ENCODE measurements at places on chromosomes 5 and 9.
A peak's percentile ranks its signal among the peaks of the same experiment; 100 is the strongest.

DNA sequence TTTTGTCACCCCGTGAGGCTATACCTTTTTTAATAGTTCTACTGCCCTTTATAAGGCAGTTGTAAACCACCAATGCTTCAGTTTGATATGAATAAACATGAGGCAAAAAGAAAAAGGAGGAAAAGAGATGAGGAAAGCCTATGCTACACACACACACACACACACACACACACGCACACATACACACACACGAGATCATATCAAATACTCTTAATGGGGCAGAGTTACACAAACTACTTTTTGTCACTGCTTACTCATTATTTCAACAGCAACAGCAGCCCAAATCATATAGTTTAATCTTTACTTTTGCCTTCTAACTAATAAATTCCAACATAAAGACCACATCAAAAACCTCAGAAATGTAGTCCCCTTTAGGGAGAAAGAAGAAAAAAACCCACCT, 116.8 kb upstream of the PAM start:
- DNase-seq, result peak; percentile 10

GRCh38 chr9:6838158-6838557, 80.4 kb downstream of the KDM4C start:
- DNase-seq, result no peak

GRCh38 chr9:38417003-38417945, 7.0 kb downstream of the IGFBPL1 start:
- DNase-seq, result no peak

DNA sequence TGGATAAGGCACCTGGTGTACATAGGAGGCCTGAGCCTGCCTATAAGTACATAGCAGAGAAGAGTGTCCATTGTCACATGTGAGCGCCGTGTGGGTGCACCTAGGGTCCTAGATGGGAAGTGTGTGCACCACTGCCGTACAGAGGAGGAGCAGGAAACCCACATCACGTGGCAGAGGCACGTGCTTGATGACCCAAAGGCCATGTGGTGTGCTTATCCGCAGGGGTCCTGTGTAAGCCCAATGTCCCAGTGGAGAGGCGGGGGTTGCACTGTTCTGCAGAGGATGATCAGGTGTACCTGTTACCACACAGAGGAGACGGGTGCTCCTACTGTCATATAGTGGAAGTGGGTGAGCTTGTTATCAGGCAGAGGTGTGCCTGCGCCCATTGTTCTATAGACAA, 354.1 kb upstream of the IRX2 start:
- DNase-seq, result no peak

DNA sequence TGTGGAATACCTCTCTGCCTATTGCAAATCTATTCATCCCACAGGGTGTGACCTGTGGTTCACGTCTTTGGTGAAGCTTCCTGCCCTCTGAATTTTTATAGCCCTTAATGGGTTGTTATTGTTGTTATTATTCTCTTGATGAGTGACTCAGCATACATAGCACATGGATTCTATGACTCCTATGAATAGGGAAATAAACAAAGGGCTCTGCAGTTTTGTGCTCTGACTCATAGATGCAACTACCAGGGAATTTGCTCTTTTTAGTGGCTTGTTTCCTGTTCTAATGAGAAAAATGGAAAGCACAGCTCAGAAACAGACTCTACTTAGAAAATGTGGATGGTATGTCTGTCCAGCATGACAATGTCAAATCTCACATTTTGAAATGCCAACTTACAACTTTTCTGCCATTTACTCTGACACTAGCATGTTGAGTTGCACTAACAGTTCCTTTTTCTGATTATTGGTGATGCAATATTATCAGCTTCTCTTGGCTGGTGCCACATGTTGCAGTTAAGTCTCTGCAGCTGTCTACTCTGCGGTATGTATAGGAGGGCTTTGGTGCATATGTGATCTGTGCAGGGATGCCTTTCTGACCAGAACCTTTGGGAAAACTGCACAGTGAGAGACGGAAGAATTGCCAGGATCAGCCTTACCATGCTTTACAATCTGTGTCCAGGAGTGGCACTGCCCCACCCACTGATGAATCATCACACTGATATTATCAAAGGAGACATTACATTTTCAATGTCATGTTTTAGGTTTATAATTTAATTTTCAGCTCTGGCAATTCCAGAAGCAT, 996.4 kb upstream of the WWC1 start:
- DNase-seq, result peak; percentile 93

GRCh38 chr9:105338308-105338707, 93.9 kb downstream of the SLC44A1 start:
- no peak for DNase-seq

DNA sequence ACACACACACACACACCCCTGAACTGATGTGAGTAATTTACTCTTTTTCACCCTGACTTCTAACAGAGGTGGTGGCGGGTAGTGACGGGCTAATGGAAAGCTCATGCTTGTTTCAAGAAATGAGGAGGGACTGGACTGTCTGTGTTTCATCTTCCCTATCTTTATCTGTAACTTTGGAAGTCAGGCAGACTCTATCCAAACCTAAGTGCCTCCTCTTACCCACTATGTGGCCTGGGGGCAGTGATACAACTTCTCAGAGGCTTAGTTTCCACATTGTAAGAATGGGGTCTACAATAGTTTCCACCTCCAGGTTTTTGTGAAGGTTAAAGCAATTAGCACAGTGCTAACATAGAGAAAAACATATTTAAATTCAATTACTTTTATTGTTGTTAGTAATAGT, 5.9 kb upstream of the TRPM3 start:
- no peak for DNase-seq

DNA sequence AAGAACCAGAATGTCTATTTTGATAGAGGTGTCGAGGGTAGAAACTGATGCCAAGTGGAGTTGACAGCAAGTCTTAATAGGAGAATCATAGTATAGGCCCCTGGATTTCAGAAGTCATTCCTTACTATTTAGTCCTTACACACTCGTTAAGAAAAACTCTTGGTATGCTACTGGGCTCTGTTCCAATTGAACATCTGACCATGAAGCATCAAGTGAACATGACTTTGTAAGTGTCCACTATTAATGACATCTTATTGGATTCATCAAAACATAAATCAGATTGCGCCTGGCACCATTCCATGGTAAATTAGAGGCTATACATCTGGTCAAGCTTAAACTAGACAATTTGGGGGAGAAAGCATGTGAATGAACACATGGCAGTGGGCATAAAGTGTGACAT, 1056.5 kb upstream of the EDIL3 start:
- DNase-seq, result no peak

DNA sequence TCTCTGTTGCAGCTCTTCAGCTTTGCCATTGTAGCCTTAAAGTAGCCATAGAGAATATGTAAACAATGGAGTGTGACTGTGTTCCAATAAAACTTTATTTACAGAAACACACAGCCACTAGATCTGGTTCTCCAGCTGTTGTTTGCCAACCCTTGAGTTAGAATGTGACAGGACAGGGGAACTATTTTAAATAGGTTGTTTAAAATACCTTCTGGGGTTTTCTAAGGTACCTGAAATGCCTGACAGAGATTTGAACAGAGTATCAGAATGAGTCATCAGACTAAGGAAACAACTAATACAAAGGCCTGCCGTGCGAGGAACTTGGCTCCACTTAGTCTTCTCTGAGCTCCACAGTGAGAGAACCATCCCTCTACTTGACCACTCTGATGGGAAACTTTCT, 85.4 kb downstream of the HSD17B4 start:
- DNase-seq, result no peak

GRCh38 chr9:13410566-13411031, 131.1 kb upstream of the MPDZ start:
- peak; percentile 33 for DNase-seq

DNA sequence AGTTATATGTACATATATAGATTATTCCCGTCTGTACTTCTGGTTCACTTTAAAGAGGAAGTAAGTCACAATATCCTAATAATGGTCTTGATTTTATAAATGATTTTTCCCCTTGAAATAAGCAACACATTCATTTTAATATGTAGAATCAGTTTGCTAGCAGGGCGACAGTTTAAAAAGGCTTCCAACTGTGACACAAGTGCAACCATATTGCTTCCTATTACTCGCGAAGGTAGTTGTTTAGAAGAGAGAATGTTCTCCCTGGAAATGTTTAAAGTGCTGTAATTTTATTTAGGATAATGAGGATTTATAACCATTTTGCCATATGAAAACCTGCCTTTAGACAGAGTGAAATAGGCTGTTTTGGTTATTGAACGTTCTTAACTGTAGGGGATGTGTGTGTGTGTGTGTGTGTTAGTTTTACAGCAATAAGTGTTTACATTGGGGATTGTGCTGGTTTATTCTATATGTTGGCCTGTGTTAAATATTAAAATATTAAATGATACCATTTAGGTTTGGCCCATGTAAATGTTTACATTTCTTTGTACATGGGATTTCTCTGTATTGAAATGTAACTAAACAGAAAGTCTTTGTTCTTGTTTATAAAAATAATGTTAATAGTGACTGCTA, 138.3 kb downstream of the PBX3 start:
- no peak for DNase-seq

- DNase-seq, result no peak
Measured at GRCh38 chr5:172699999-172700364, 58.9 kb downstream of the NEURL1B start.

DNA sequence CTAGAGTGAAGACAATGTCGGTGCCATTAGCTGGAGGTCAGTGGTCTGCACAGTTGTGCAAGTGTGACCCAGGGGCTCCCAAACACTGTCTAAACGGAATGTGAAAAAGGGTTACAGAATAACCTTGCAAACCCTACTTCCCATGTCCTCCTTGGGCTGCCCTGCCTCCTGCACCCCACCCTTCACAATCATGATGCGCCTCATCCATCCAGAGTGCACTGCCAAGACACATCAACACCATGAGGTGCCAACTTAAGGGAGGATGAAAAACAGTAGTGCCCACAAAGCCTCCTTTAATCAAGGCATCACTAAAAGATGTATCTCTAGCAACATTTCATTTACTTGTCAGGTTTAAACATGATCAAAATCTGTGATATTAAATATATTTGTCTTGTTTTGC, 87.1 kb downstream of the SETX start:
- no peak for DNase-seq

DNA sequence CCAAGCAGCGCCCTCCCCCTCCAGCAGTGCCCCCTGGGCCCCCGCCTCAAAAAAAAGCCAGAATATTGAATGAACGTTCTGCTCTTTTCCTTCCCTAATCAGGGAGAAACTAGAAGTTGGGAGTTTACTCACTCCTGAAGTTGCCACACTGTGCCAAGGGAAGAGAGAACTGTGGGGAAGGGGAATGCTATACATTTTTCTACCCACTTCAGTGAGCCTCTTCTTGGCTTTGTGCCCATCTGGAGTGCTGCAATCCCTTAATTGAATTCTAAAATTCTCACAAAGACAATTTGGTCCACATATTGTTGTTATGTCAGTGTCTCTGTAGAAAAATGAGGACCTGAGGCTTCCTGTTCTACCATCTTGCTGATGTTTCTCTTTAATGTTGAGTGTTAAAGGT, 443.7 kb downstream of the DIRAS2 start:
- DNase-seq, result no peak

GRCh38 chr5:151648988-151649387, 37.7 kb downstream of the SPARC start:
- no peak for DNase-seq

- no peak for DNase-seq
Measured at GRCh38 chr5:94761786-94762185, 143.3 kb downstream of the SLF1 start.

GRCh38 chr5:98872674-98873073, 56.1 kb downstream of the CHD1 start:
- DNase-seq, result peak; percentile 6

DNA sequence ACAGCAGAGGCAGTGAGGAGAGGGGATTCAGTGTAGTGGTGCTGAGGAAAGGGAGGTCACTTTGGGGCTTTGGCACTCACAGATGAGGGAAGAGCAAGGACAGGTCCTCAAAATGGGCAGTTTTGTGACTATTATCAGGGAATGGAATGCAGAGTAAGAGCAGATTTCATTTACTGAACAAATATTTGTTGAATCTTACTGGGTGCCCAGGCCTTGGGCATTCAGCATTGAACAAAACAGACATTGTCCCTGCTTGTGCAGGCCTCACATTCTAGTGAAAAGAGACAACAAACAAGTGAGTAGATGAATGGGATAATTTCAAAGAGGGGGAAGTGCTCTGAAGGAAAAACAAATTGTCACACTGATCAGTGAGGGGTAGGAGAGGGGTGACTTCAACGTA, 404.1 kb downstream of the DMRT2 start:
- no peak for DNase-seq

DNA sequence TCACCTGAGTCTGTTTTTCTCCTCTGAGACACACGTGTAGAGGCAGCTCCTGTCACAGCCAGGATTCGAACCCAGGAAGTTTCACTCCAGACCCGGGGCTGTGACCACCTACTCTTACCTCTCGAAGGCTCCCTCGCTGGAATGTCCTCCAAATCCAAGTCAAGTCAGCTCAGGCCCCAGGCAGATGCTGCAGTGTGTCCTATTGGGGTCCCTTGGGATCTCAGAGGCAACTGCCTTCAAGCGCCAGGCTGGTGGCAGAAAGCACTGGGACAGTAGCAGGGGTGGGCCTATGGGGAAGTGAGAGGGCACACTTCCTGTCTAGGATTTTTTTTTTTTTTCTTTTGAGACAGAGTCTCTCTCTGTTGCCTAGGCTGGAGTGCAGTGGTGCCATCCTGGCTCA, 762 bp upstream of the ST6GALNAC4 start:
- no peak for DNase-seq

- no peak for DNase-seq
Measured at GRCh38 chr9:113951032-113951372, 74.9 kb downstream of the ZNF618 start.

- no peak for DNase-seq
Measured at GRCh38 chr5:90326995-90327394, 82.6 kb downstream of the CETN3 start.

DNA sequence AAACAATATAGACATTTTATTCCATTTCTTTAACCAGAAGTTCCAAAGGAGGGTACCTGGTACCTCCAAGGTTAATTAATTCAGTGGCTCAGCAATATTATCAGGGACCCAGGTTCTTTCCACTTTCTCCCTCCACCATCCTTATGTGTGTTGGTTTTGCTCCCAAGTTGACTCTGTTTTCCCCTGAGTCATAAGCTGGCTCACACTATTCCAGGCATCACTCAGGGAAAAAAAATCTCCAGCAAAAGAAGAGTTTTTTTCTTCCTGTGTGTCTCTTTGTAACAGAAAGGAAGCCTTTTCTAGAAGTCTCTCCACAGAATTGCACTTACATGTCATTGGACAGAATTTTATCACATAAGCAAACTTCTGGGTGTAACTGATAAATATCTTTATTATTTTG, 31.2 kb upstream of the GALNT10 start:
- DNase-seq, result peak; percentile 36

DNA sequence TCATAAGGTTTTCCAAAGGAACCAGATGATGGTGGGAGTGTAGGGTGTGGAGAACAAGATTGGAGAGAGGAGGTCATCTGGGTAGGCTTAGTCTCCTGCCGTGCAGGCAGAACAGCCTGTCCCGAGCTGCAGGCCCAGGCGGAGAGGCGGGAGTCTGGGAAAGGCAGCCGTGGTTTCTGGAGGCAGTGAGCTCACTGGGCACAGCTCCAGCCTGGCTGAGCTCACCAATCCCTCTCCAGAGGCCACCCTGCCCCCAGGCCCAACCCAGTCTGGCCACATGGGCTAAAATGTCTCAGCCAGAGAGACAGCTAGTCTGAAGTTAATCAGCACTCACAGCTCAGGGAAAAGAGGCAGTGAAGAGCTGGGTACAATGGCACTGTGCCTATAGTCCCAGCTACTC, 12.3 kb downstream of the P4HA2 start:
- DNase-seq, result peak; percentile 96

- DNase-seq, result no peak
Measured at GRCh38 chr9:109560470-109561132, 62.5 kb upstream of the PTPN3 start.

- DNase-seq, result peak; percentile 58
Measured at GRCh38 chr5:64811050-64811640, 42.4 kb downstream of the CWC27 start.

- peak; percentile 82 for DNase-seq
Measured at GRCh38 chr9:113631871-113632665, 168.5 kb downstream of the RGS3 start.
